ENCODE measurements at places on chromosomes 5 and 9.
A peak's percentile ranks its signal among the peaks of the same experiment; 100 is the strongest.

GRCh38 chr5:7873216-7873615 is 4.3 kb downstream of the MTRR start:
- no peak overlapping the region for H3K4me3 ChIP-seq
- peaks cover 9% of the 10 kb centered on the region for H3K4me1 ChIP-seq
- no peaks in the 10 kb centered on the region for H3K27me3 ChIP-seq
- H3K27ac ChIP-seq, result no peak overlapping the region

DNA sequence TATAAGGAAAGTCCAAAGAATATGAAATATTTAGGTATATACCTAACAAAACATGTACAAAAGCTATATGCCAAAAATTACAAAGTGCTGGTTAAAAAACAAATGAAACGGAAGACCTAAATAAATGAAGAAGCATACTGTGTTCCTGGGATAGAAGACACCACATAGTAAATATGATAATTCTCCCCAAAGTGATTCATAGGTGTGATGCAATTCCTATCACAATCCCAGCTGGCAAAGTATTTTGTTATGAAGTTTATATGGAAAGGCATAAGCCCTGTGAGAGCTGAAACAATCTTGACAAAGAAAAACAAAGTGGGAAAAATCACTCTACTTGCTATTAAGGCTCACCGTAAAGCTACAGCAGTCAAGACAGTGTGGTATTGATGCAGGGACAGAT is 2.6 kb upstream of the SMIM23 start:
- H3K4me3 ChIP-seq, result no peak overlapping the region

DNA sequence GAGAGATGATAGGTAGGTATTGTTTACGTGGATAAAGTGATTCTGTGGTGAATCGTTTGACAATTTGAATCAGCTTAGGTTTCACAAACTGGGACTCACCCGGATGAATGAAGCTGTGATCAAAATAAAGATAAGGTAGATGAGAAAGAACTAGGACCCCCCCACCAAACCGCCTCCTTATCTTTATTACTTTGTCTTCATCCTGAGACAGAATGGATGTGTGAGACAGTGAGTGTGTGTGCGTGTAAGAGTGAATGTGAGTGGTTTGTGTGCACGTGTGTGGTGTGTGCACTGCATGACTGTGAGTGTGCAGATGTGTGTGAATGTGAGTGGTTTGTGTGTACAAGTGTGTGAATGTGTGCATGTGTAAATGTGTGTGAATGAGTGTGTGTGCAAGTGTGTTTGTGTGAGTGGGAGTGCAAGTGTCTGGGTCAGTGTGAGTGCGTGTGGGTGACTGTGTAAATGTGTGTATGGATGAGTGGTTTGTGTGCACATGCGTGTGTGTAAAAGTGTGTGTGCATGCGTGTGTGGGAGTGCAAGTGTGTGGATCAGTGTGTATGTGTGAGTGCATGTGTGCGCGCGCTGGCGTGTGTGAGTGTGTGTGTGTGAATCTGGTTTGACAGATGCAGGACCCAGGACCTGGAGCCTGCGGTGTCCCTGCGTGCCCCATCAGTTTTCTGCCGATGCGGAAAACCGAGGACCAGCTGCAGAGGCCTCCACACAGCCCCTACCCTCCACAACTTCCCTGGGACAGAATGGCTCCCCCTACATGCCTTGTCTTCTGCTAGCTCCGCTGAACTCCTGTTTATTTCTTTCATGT is 11.4 kb upstream of the ENG start:
- no peak for DNase-seq
- H3K4me1 ChIP-seq, result 0 out of 2 replicates have a peak, but pooled peaks cover 4% of the 10 kb centered on the region
- no peak overlapping the region for H3K4me3 ChIP-seq
- H3K27me3 ChIP-seq, result no peaks in the 10 kb centered on the region

- H3K27ac ChIP-seq, result no peak overlapping the region
- H3K4me3 ChIP-seq, result no peak overlapping the region
- DNase-seq, result no peak
- H3K4me1 ChIP-seq, result no peaks in the 10 kb centered on the region
- H3K36me3 ChIP-seq, result no peaks in the 10 kb centered on the region
Measured at GRCh38 chr5:152290181-152290580, 114.9 kb downstream of the NMUR2 start.

DNA sequence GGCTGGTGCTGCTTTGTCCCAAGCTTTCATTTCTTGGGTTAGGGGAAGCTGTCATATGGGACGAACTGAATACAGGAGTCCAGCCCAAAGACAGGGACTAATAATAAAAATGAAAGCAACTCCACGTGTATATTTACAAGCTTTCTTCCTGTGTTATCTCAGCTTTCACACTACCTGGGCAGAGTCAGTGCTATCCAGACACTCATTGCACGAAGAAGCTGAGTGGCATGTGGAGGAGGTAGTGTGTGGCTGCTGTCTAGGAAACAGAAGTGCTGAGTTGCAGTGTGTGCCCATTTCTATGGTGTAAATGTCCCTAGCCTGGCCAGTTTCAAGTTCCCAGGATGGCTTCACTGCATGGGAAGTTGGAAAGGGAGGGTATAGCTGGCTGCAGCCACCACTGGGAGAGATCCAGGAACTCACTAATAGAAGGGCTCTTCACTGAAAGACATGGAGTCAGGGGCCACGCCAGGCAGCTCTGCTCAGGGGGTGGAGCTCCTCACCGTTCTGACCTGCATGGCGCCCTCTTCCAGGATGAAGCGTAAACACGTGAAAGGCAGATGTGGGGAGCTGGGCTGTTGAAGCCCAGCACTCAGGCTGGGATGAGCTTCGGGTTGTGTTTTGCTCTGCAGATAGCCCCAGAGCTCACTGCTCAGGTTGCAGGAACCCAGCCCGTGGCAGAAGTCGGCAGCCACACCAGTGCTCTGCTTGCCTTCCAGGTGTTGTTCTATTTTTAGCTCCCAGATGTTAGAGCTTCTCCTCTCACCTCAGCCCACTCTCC is 116.9 kb downstream of the IRX2 start:
- H3K27ac ChIP-seq, result no peak overlapping the region
- no peaks in the 10 kb centered on the region for H3K36me3 ChIP-seq
- no peak for DNase-seq
- no peak overlapping the region for H3K4me3 ChIP-seq
- no peaks in the 10 kb centered on the region for H3K27me3 ChIP-seq
- H3K4me1 ChIP-seq, result no peaks in the 10 kb centered on the region

GRCh38 chr5:140806834-140807775 is at the start of gene PCDHA4:
Gene PCDHA4 (plus strand): TSS chr5:140807068.
- H3K27me3 ChIP-seq, result no peaks in the 10 kb centered on the region
- no peak within 1 kb of the TSS for H3K4me3 ChIP-seq
- peak; percentile 27 for DNase-seq
- no peak within 1 kb of the TSS for H3K27ac ChIP-seq
- H3K36me3 ChIP-seq, result no peaks in the 10 kb centered on the region

GRCh38 chr9:21968331-21969010 is 25.7 kb downstream of the CDKN2A start:
- no peak overlapping the region for H3K4me3 ChIP-seq
- no peak for DNase-seq
- H3K4me1 ChIP-seq, result no peaks in the 10 kb centered on the region

- H3K4me3 ChIP-seq, result no peak overlapping the region
- H3K27ac ChIP-seq, result no peak overlapping the region
- H3K36me3 ChIP-seq, result no peaks in the 10 kb centered on the region
- DNase-seq, result no peak
Measured at GRCh38 chr9:91629718-91630117, 206.1 kb upstream of the NFIL3 start.

- peaks cover 15% of the 10 kb centered on the region for H3K4me1 ChIP-seq
- no peaks in the 10 kb centered on the region for H3K36me3 ChIP-seq
- peak overlapping the region; percentile 55 for H3K27ac ChIP-seq
- no peaks in the 10 kb centered on the region for H3K27me3 ChIP-seq
Measured at GRCh38 chr9:128145951-128146351, 3.3 kb upstream of the LCN2 start.

DNA sequence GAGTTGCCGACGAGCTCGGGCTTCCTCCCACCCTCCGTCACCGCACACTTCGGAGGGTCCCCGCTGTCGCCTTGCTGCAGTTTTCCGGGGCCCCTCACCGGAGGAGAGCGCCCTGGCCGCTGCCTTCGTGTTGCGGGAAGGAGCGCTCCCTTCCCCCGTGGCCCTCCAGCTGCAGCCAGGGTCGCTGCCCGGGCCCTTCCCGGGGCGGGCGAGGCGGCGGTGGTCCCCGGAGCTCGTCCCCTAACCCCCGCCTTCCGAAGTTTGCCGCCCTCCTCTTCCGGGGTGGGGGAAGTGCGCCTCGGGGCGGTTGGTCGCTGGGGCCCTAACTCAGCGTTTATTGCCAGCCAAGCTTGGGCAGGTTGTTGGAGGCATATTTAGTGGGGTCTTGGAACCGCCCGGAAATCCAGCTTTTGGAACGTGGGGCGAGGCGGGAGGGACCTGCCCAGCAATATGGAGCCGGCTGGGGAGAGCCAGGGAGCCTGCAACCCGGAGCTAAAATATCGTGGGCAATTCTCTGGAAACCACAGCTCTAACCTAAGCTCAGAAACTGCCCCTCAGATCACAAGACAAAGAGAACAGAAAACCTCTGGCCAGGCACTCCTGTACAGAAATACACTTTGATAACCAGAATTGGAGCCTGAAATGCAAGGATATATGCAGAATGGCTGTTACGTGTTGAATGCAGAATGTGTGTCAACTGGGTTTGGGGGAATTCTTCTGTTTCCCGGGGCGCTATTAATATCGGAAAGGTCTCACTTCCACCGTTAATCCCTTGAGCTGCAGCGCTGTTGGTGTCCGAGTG is 890 bp downstream of the PIK3R1 start:
- H3K27ac ChIP-seq, result peak overlapping the region; percentile 74
- H3K4me3 ChIP-seq, result peak overlapping the region; percentile 84
- peak; percentile 52 for DNase-seq
- no peaks in the 10 kb centered on the region for H3K27me3 ChIP-seq
- H3K36me3 ChIP-seq, result no peaks in the 10 kb centered on the region

- DNase-seq, result no peak
- no peak overlapping the region for H3K4me3 ChIP-seq
- no peak overlapping the region for H3K27ac ChIP-seq
- no peaks in the 10 kb centered on the region for H3K36me3 ChIP-seq
- no peaks in the 10 kb centered on the region for H3K4me1 ChIP-seq
Measured at GRCh38 chr5:99765011-99765410, 770.2 kb upstream of the FAM174A start.

DNA sequence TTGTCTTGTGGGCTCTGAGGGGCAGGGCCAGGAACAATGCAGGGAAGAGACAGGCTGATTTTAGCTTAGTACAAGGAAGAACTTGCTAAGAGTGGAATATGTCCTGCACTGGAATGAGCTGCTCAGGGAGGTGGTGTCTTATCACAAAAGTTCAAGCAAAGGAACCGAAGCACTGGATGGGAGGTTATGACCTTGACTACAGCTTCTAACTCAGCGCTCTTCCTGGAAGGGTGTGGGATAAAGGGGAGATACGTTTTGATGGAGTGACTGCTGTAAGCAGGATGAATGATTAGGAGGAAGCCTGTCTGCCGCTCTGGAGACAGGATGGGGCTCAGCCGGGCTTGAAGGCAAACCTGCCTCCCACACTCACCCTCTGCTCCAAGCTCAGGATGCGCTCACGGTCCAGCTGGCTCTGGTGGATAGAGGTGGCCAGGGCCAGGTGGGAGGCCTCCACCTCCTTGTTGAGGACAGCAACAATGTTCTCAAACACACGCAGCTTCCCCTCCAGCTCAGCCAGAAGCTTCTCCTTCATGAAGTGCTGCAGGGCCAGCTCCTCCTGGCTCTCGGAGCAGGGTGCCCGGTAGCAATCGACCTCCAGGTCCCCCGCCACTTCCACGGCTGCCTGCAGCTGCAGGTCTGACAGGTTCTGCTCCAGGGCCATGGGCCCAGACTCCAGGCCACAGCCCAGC is 13.5 kb downstream of the TRAF1 start:
- H3K27ac ChIP-seq, result no peak overlapping the region
- no peak overlapping the region for H3K4me3 ChIP-seq
- H3K4me1 ChIP-seq, result no peaks in the 10 kb centered on the region

DNA sequence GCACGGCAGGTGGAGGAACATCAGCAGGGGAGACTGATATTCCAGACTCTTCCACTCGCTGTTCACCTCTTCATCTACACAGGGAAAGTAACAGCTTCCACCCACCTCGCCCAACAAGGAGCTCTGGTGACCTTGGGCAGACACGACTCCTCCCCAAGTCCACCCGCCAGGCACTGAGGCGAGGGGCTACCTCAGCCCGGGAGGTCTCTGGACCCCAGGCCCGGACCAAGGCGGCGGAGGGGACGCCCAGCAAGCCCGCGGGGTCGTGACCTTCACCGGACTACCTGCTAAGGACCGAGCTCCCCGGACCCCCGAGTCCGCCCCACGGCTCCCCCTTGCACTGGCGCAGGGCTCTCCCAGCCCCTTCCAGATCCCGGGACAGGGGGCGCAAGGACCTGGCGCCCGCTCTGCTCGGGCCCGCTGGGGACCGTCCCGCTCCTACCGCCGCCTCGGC is 70.2 kb upstream of the LPCAT1 start:
- peak overlapping the region; percentile 40 for H3K4me3 ChIP-seq
- H3K27ac ChIP-seq, result no peak overlapping the region
- H3K36me3 ChIP-seq, result no peaks in the 10 kb centered on the region
- no peaks in the 10 kb centered on the region for H3K27me3 ChIP-seq
- DNase-seq, result no peak

DNA sequence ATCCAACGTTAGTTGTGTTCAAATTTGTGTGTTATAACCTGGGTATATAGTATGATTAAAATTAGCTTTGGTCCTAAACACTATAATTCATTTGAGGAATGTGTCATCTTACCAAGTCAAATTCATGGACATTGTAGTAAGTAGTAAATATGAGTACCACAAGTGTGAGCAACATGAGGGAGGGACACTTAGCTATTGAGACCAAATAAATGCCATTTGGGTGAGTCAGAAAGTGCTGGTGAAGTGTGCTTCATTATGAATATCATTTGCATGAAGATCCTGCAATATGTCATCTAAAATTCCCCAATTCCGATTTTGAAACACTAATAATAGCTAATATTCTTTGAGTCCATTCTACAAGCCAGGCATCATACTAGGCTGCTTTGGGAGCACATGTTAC is 336.7 kb upstream of the KIF2A start:
- peaks cover 1% of the 10 kb centered on the region for H3K27me3 ChIP-seq
- H3K27ac ChIP-seq, result no peak overlapping the region

DNA sequence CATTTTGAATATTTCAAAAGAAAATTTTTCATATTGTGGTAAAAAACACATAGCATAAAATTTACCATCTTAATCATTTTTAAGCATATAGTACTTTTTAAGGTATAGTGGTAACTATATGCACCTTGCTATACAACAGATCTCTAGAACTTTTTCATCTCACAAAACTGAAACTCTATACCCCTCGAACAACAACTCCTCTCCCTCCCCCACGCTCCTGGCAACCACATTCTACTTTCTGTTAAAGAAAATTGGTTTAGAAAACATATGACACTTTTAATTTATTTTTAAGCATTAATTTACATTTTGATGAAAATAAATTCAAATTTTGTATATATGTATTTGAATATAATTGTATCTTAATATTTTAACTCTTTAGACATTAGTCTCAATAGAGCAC is 147.2 kb upstream of the EFNA5 start:
- no peak for DNase-seq
- H3K27me3 ChIP-seq, result no peaks in the 10 kb centered on the region
- H3K4me1 ChIP-seq, result no peaks in the 10 kb centered on the region
- no peaks in the 10 kb centered on the region for H3K36me3 ChIP-seq
- no peak overlapping the region for H3K4me3 ChIP-seq
- no peak overlapping the region for H3K27ac ChIP-seq

- no peaks in the 10 kb centered on the region for H3K36me3 ChIP-seq
- DNase-seq, result no peak
- no peaks in the 10 kb centered on the region for H3K27me3 ChIP-seq
- no peaks in the 10 kb centered on the region for H3K4me1 ChIP-seq
Measured at GRCh38 chr9:75053869-75054268, 25.8 kb upstream of the CARNMT1 start.

All from Caco-2 (cell line).